Activated CD4-positive, alpha-beta T cell treated with anti-CD3 and anti-CD28 coated beads for 24 hours (primary cell): ENCODE measurements at places on chromosomes 11 and 22.

GRCh38 chr11:116049383-116049782 is 545.2 kb upstream of the CADM1 start:
- no peak for DNase-seq

DNA sequence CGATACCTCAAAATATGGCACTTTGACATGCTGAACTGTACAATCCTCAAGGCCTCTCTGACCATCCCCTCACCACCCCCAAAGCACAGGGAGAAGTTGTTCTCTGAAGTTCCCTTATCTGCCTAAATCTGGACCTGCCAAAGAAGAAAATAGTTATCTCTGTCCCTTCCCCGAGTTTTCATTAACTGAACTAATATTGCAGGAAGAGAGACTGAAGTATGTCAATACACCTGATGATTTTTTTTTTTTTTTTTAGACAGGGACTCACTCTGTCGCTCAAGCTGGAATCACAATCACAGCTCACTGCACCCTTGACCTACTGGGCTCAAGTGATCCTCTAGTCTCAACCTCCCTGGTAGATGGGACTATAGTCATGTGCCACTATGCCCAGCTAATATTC is 75.0 kb downstream of the SIK3 start:
- DNase-seq, result no peak

GRCh38 chr11:68467201-68467834 is 6.8 kb downstream of the PPP6R3 start:
- no peak for DNase-seq

DNA sequence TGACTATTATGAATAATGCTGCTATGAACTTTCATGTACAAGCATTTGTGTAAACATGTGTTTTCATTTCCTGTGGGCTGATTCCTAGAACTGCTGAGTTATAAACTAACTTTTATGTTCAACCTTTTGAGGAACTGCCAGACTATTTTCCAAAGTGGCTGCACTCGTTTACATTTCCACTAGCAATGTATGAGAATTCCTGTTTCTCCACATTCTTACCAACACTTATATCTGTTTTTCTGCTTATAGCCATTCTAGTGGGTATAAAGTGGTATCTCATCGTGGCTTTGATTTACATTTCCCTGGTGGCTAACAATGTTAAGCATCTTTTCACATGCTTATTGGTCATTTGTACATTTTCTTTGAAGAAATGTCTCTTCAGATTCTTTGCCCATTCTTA is 35.2 kb upstream of the SCUBE2 start:
- no peak for DNase-seq

GRCh38 chr11:19957294-19957943 is 202.9 kb downstream of the DBX1 start:
- no peak for DNase-seq

- no peak for DNase-seq
Measured at GRCh38 chr11:47998733-47999359, 18.5 kb downstream of the PTPRJ start.

DNA sequence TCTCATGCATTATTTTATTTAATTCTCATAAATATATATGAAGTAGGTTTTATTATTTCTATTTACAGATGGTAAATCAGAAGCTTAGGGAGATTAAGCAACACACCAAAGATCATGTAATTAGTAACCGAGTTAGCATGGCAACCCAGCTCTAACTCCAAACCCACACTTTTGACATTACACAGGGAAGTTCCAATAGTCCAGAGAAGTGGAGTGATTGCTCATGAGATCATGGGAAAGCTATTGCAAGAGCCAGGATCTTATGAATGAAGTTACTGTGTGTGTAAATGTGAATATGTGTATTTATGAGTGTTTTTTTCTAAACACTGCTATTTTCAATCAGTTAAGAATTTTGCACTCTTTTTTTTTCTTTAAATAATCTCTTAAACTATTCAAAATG is 225.8 kb upstream of the KIRREL3 start:
- no peak for DNase-seq

- DNase-seq, result no peak
Measured at GRCh38 chr11:69059985-69060384, 11.3 kb downstream of the TPCN2 start.

GRCh38 chr11:76524461-76524860 is 79.6 kb downstream of the EMSY start:
- DNase-seq, result no peak

DNA sequence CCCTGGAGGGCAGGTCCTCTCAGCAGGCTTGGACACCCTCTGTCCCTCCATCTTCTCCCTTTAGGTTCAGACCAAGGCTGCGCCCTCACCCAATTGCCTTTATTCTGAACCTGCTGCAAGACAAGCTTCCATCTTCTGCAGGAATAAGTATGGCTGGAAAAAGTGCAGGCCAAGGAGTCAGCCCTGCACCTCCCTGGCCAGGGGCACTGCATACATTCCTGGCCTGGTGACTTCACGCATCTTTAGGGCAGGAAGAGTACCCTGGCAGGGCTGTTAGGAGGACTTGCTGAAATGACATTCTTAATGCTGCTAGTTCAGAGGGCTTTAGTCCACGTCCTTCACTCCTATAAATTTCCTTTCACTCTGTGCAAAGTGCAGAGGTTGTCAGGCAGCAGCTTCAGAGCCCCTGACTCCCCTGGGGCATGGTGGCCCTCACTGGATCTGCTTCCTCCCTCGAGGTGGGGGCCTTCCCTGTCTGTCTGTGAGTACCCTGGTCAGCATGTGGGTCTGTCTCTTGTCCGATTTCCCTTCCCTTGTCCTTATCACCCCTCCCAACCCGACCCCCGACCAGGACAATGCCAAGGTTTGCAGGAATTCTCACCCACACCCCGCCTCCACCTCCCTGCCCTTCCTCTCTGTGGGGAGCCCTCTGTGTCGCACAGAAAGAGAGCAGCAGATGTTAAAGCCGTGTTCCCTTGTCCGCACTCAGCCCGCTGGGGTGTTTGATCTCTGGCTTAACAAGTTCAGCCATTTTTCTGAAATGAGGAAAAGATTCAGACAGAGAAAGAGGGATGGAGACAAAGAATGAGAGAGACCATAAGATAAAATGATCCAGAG is 124.5 kb upstream of the SYT13 start:
- no peak for DNase-seq

DNA sequence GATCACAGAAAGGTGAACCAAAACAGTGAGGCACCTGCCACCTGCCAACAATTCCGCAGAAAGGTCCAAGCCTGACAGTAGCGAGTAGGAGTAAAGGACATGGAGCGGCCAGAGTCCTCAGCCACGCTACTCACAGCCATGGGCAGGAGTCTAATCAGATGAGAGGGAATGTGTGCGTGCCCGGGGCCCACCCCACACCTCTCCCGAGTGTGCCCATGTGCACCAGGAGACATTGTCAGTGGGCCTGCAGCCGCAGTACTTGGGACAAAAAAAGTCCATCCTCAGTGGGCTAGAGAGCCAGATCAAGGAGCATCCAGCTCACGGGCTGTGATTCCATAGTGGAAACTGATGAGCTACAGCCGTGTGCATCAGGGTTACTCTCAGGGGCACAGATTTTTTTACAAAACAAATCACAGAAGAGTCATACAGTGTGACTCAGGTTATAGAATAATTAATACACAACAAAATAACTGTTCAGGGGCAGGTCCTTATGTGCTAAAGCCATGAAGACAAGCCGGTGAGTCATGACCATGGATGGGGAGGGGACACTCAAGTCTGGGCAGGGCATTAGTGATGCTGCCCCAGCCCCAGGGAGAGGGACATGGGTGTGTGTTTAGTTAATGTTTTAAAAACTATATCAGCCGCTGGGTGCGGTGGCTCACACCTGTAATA is 12.0 kb downstream of the SART1 start:
- no peak for DNase-seq

- DNase-seq, result no peak
Measured at GRCh38 chr11:18704698-18705097, 6.1 kb downstream of the TMEM86A start.

GRCh38 chr11:123299721-123300120 is 104.7 kb upstream of the CLMP start:
- no peak for DNase-seq

DNA sequence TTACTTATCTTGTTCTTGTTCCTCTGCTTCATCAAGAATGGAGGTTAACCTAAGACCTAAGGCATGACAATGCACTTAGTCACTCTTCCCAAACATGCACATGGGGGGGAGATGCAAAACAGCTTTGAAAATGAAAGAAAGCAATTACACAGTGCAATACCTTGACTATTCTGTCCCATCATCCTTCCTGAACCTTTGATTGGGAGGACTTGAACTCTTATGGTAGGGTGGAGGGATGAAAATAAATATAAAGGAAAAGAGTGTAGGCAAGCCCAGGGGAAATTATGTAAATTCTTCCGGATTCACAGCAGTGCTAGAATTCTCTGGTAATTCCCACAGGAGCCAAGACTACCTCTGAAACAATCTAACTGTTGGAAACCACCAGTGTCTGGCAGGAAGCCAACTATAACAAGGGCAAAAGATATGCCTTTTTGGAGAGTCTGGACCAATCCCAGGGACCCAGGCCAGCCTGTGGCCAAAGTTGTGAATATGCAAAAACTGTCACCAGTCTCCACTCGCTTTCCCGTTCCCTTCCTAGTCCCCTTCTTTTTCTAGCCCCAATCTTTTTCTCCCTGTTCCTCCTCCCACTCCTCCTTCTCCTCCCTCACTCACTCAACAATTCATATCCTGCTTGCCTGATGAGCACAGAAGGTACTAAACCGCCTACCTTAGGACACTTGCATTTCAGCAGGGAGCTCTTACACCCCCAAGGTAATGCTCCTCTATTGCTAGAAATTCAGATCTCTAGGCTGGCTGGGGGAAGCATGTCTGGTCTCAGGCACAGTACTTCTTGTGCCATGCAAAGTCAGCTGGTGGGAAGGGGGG is 2.5 kb upstream of the RCN1 start:
- no peak for DNase-seq

- no peak for DNase-seq
Measured at GRCh38 chr22:46245511-46245910, 4.6 kb downstream of the CDPF1 start.

- peak; percentile 65 for DNase-seq
Measured at GRCh38 chr11:46389450-46390330, 1.9 kb downstream of the CHRM4 start.

DNA sequence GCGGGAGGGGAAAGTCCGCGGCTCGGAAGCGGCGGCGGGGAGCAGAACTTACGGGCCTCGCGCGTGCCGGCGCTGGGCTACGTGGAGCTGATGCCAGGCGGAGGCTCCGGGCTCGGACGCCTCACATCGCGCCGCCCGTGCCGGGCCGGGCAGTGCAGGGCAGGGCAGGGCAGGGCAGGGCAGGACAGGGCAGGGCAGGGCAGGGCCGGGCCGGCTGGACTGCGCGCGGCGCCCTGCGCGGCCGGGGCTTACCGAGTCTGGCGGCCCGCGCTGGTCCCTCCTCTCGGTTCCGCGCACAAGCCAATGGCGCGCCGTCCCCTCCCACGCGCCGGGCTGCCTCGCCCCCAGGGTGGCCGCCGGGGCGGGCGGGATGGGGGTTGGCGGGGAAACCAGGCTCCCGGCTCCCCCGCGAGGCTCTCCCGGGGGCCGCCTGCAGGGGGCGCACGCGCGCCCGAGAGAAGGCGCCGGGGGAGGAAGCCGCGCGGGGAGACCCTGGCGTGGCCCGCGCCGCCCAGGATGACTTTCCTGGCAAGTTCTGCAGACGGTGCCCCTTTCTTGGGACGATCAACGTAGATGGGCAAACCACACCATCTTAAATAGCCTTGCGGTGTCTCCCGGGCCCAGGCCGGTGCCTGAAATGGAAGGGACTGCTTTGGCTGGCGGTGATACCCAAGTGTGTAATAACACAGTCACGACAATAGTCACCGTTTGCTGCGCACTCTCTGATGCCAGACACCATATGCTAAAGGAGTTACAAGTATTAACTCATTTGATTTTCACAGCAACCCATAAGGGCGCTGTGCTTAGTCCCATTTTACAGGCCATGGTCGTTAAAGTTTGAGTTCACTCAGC is at the start of gene TP53I11:
TP53I11 (minus strand) TSS at position 259 of the 852 bp plus-strand sequence. CDS start 12,548 bp downstream, outside the sequence.
- DNase-seq, result peak; percentile 49

GRCh38 chr22:38032681-38033521 is 24.3 kb upstream of the PICK1 start:
- no peak for DNase-seq

DNA sequence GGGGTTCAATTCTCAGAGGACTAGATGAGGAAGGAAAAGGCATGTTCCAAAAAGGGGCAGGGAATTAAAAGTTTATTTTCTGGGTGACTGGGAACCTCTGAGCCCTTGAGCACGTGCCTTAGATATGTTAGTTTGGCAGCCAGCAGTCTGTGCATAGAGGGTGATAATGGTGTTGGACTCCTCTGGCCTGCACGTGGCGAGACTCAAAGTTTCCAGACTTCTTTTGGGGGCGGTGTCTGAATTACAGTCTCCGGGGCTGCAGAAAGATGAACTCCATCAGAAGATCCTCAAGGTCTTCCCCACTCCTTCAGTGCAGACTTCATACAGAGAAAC is 861 bp upstream of the ZNRF3 start:
- DNase-seq, result no peak

GRCh38 chr11:75346912-75347647 is 4.4 kb downstream of the ARRB1 start:
- no peak for DNase-seq

- peak; percentile 56 for DNase-seq
Measured at GRCh38 chr22:23539135-23539838, 40.8 kb downstream of the IGLL1 start.

GRCh38 chr22:22087854-22088657 is 105.5 kb upstream of the TOP3B start:
- DNase-seq, result no peak

- no peak for DNase-seq
Measured at GRCh38 chr22:33111491-33111890, 53.3 kb upstream of the SYN3 start.

GRCh38 chr11:44940404-44940803 is 10.3 kb downstream of the TP53I11 start:
- no peak for DNase-seq

DNA sequence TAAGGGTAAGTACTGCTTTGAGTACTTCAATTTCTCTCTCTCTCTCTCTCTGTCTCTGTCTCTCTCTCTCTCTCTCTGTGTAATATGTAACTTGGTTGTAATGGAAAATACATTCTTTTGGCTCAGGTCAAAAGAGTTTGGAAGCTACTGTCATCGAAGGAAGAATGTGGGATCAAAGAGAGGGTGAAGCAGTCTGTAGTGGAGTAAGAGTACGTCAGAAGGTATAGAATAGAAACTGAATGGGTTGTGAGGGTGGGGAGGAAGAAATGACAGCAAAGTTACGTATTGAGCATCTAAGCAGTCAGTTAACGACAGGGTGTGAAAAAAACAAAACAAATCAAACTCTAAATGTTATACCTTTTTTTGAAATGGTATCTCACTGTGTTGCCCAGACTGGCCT is 10.0 kb downstream of the NCAM1 start:
- DNase-seq, result no peak

DNA sequence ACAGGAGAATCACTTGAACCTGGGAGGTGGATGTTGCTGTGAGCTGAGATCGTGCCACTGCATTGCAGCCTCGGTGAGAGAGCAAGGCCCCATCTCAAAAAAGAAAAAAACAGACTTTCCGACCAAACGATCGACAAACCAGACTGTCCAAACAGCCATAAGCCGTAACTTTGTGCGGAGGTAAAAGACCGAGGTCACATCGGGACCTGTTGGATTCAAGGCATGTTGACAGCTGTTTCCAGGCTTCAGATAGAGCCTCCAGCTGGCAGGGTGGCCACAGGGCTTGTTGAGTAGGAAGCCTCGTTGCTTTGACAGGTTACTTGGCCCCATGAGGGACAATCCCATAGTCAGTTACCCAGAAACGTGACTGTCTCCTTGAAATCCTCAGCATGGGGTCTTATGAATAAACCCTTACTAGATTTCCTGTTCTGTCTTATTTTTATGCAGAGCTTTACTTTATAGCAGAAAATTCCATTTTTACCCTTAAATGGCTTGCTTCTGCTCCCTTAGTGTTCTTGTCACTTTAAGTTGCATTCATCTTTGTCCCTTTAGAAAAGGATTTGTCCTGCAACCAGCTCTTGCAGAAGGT is 22.3 kb downstream of the PPARA start:
- no peak for DNase-seq
